ENCODE measurements at places on chromosomes 12 and 14.

- no peak for DNase-seq
These were observed 417.5 kb upstream of the ATP2B1 start for GRCh38 chr12:90126125-90126524.

DNA sequence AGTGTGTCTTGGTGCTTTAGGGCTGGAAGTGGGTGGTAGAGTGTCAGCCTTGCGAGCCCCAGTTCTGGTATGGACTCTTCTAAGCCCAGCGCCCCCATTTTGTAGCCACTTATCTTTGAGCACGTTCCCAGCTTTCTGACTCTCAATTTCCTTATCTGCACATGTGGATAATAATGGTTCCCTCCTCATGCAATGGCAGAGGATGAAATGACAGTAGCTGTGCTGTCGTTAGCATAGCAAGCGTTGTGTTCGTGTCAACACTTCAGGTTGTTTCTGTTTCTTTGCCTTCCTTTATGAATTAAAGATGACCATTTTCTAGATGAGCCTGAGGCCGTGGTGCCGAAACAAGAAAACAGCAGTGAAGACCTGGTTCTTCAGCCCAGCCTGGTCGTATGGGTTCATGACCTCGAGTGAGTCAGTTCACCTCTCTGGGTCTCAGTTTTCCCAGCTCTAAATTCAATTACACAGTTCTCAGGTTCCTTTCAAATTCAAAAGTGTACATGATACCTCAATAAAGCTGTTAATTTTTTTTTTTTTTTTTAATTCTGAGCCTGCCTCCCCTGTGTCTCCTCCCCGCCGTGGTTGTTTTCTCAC, 233.0 kb downstream of the SLC41A2 start:
- DNase-seq, result no peak

- no peak for DNase-seq
These were observed 28.2 kb downstream of the FERMT2 start for GRCh38 chr14:52922656-52923055.

GRCh38 chr12:86530996-86531655, 274.9 kb upstream of the MGAT4C start:
- DNase-seq, result no peak

DNA sequence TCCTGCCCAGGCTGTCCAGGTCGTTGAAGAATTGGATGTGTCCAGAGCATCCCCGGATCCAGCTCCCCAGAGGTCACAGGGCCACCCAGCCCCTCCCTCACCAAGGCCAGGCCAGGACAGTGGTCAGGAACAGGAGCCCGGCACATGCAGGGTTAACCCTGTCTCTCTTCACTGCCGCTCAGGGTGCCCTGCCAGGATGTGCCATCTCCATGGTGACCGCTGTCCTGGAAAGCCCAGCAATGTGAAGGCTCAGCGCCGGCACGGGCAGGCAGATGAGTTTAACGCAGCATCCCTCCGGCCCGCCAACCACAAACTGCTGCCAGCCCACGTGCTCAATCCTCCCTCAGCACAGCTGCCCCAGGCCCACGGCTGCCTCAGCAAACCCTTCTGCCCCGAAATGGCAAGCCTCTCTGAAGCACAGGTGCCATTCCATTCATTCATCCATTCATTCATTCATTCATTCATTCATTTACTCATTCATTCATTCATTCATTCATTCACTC, 4.4 kb downstream of the TMEM179 start:
- DNase-seq, result no peak

DNA sequence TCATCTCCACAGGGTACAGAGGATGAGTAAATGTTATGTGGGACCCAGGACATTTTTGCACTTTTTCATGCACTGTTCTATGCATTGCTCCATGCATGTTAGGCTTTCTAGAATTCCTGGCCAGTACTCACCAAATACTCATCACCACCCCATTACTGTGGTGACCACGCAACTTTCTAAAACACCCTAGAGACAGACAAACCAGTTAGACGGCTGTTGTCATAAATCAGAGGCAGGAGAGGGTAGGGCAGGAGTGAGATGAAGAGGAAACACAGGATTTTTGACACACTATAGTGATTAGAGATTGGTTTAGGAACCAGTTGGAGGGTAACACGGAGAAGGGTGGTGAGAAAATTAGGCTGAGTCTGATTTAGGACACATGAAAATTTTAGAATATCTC, 59.3 kb downstream of the IFNG start:
- no peak for DNase-seq

DNA sequence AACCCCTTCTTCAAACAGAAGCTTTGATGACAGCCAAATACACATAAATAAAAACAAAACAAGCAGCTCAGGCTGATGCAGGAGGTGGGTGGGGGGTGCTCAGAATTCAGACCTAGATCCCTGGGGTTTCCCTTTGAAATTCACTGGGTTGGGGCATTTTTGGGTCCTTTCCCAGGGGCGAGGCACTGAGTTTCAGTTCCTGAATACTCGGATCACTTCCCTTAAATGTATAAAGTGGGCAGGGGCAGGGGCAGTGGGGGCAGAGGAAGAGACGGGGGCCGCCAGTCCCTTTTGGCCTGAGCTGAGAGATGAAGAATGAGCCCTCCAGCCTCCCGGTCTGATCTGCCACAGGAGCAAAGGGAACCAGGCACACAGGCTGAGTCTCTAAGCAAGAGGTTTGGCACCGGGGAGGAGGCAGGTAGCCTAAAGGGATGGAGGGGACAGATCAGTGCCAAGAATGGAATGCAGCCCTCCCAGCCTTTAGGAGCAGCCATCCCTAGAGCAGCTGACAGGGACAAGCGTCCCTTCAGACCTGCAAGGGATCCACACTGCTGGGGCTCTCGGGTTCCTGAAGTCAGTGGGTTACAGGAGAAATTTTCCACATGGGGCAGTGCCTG, 20.3 kb downstream of the KDM2B start:
- no peak for DNase-seq

- DNase-seq, result no peak
These were observed 63.7 kb downstream of the R3HDM2 start for GRCh38 chr12:57367121-57367520.

DNA sequence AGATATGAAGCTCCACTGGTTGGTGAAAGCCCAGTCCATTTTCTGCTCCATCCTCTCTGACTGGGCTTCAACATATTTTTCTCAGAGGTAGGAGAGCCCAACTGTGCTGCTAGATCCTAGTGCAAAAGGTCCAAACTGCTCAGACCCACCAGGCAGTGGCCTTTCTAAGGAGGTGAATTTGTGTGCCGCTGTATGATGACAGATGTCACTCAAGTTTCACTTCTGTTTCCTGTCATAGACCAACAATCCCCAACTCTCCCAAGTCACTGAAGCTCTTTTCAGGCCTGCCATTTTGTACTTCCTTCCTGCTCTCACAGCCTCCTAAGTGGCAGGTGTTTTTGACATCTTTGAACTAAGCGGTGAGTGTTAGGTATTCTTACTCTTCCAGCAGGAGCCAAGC, 16.4 kb upstream of the RNASE4 start:
- no peak for DNase-seq

DNA sequence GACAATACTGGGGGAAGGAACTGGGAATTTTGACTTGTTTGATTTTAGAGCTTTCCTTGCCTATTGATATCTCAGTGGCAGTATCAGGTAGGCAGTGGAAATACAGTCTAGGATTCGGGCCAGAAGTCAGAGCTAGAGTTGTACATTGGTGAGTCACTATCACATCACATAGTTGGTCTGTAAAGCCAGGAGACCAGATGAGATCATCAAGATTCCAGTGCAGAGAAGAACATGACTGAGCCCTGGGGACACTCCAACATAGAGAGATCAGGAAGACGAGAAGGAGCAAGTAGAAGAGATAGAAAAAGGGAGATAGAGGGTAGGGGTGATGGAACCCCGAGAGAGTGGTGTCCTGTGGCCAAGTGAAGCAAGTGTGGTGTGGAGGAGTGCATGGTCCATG, 46.6 kb upstream of the NR1H4 start:
- no peak for DNase-seq

- no peak for DNase-seq
These were observed 26.9 kb upstream of the PYGL start for GRCh38 chr14:50970886-50971781.

- no peak for DNase-seq
These were observed 309.4 kb upstream of the DIO3 start for GRCh38 chr14:101251812-101252442.

DNA sequence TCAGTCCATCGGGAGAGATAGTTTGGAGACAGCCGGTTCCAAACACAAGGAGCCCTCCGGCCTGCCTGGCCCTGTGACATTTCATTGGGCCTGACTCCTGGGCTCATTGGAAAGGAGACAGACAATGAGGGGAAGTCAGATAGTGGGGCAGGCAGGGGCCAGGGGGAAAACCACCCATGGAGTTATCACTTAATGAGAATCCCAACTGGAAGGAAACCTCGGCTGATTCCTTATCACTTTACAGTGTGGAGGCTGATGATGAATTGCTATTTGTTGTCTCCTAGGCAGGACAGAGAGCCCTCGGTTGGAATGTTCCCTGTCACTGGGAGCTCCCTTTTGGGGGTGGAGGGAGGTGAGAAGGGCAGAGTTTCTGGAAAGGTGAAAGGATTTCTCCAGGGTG, 44.4 kb downstream of the TBX5 start:
- no peak for DNase-seq

- DNase-seq, result peak; percentile 25
These were observed 3.4 kb upstream of the DHH start for GRCh38 chr12:49098035-49098451.

GRCh38 chr14:92383805-92384204, 60.8 kb downstream of the SLC24A4 start:
- no peak for DNase-seq

GRCh38 chr12:90090929-90091651, 382.5 kb upstream of the ATP2B1 start:
- no peak for DNase-seq

DNA sequence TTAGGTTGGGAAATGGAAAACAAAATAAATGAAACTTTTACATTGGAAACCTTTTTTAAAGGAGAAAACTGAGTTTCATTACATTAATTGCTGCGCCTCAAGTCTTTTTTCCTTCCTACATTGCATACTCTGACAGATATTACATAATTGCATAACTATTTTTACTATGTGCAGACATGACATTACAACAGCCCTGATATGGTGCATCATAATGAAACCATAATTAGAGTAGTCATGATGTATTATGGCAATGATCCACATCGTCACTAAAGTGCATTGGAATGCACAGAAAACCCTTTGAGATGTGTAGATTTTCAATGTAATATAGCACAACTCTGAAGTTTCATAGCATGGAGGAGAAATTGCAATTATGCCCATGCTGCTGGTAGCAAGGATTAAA, 217.8 kb upstream of the NPAS3 start:
- no peak for DNase-seq

DNA sequence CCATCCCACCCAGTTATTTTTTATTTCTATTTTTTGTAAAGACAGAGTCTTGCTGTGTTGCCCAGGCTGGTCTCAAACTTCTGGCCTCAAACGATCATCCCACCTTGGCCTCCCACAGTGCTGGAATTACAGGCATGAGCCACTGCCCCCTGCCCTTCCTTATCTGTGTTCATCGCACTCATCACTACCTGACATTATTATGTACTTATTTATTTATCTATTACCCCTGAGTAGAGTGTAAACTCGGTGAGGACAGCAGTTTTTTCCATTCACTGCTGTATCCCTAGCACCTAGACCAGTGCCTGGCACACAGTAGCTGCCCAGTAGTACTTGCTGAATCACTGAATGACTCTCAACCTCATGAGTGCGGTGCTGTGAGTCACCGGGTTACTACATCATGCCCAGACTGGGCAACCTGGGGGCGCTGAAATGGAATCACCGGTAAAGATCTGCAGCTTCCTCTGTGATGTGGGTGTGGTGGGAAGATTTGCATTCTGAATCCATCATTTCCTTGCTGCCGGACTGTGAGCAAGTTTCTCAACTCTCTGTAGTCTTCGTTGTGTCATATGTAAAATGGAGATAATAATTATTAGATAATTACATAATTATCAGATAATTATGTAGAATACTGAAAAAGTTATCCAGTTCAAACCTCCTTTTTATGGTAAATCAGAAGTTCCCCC, 81.9 kb upstream of the USP44 start:
- DNase-seq, result no peak

DNA sequence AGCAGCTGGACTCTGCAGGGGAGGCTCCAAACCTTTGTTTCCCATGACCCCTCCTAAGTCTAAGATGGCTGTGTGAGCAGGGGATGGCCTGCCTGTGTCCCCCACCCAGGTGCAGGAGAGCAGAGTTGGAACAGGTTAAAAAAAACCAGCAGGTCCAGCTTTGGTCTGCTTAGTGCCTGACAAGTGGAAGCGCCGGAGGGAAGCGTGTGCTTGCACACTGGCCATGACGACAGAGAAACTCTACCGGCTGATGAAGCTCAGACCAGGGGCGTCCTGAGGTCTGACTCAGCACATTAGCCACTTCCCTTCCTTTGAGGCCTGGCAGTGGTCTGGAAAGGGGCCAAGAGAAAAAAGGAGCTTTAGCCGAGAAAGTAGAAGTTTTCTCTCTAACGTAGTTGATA, 280.1 kb downstream of the VRK1 start:
- DNase-seq, result no peak

DNA sequence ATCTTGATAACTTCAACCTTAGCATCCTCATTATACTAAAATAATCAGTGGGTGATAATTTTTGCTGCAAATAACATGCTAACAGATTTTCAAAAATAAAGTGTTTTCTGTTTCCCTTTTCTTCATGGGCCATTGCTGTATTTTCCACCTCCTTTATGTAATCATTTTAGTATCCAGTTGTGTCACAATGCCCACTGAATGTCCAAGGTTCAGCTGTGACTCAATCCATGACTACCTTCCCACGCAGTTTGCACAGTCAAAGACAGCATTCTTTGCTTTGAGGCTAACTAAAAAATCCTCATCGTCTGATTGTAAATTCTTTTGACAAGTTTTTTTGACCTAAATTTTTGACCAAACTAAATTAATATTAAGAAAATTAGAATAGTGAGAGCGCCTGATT, 474.1 kb downstream of the FLRT2 start:
- no peak for DNase-seq

- DNase-seq, result no peak
These were observed 223.1 kb downstream of the ANO6 start for GRCh38 chr12:45439039-45439438.

DNA sequence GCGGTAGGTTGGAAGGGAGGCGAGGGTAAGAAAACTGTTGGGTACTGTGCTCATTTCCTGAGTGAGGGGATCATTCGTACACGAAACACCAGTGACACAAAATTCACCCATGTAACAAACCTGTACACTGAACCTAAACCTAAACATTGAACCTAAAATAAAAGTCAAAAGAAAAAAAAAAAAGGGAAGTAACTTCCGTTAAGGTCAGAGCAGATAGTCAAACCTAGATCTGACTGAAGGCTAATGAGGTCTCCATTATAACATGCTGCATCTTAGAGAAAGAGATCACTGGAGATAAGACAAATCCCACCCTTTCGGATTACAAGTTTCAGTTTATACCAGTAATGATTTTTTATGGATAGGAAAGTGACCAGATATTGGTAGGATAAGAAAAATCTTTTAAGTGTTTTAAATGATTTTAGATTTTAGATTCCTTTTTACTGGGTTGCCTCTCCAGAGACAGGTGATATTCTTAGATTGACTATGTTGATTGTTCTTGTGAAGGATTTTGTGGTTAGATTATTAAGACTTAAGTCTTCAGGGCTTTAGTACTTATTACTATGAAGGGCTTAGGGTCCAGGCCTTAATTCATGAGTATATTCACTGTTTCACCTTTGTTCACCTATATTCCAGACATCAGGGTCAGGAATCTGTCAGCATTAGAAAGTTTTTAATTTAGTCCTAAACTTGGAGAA, 11.2 kb upstream of the NCKAP1L start:
- no peak for DNase-seq
